Esophagus squamous epithelium (tissue), 5 donors: ENCODE measurements at places on chromosomes 6 and 20.

DNA sequence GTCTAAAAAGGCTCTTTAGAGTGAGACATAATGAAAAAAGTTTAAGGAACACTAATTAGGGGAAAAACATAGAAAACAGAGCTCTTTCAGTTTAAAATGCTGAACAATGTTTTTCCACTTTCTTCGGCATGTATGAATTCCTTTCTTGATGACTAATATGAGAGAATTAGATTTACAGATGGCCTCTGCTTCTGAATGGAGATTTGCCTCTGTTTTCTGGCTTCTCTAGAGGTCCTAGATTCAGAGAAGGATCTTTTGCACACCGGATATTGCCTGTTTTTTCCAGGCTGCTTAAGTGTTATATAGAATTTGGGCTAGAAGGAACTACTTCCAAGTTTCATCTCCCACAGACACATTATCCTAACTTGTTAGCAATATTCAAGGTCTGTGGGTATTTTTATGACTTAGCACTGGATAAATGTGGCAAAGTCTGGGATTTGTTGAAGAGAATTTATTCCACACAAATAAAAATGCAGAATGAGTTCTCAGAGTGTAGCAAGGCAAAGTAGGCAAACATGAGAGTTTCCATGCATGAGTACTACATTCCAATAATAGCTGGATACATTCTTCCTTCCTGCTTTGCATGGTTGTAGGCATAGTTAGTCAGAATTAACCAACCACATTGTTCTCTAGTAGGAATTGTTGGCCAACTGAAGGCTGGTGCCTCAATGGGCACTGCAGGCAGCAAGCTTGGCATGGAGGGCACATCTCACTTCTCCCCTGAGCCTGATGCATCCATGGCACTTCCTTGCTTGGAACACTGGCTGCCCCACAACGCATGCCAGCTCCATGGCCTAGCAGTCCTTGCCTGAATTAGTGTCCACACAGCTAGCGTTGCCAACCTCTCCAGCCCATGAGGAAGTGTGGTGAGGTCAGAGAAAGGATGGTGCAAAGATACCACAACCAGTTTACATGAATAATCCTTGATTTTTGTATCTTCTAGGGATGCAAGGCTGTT, 224.2 kb downstream of the CLIC5 start:
- DNase-seq: no peak

DNA sequence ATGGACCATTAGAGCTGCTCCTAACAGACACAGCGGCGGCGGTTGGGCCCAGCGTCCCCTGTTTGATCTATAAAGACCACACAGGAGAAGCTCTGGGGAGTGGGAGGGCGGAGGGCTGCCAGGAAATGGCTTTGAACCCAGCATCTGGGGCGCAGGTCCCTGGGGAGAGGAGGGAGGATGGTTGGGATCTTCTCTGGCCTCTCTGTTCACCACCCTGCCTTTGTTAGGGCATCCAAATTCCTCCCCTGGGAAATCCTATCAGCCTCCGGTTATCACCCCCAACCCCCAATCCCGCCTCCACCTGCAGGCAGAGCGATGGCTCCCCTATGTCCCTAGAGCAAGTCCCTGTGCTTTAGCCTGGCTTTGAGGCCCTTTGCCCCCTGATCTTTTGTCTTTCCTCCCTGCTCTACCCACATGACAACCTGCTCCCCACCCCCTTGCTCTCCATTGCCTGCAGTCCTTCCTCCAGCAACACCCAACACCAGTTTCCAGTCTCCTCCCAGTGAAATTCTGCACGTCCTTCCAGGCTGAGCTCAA, 7.1 kb downstream of the XKR7 start:
- DNase-seq: no peak

GRCh38 chr6:1461207-1461606, 71.8 kb downstream of the FOXF2 start:
- DNase-seq: no peak

GRCh38 chr20:53044296-53044695, 72.1 kb downstream of the TSHZ2 start:
- DNase-seq: no peak

GRCh38 chr20:59605601-59606364, 1.4 kb downstream of the PHACTR3 start:
- no peak for DNase-seq

- DNase-seq: no peak
Measured at GRCh38 chr20:58701431-58702160, 9.0 kb downstream of the NPEPL1 start.

GRCh38 chr20:48999890-49000870, 45.9 kb upstream of the CSE1L start:
- no peak for DNase-seq

DNA sequence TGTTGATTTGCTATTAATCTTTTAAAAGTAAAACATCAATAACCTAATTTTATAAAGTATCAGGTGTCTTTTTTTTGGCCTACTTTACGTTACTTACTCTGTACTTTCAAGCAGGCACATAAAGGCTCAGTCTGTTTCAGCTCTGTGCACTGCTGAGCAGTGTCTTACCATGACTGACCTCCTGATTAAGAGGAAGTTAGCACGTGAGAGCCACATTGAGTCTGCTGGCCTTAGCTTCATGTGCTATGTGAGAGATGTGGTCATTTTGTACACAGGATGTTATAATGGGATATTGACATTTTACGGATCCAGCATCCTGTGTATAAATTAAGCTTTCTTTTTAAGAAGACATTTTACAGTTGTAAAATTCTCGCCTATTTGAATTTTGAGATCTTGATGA, 31.9 kb downstream of the ARID1B start:
- DNase-seq: no peak

- no peak for DNase-seq
Measured at GRCh38 chr20:33789109-33789857, 21.9 kb upstream of the CHMP4B start.

DNA sequence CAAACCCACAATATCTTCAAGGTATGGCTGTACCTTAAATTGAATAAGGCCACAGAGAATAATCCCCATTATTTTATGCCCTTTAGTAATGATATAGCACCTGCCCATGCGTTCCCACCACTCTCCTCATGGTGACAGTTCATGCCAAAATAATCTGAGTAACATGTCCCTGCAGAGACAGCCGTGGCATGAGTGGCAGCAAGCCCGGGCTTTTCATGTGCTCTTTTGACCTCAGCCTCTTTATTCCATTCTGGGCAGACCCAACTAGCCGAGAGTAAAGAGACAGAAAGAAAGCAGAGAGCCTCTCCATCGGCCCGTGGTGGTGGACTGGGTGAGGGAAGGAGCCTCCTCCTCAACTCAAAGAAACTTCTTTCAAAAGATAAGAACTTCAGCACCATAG, 19.9 kb upstream of the POPDC3 start:
- no peak for DNase-seq

DNA sequence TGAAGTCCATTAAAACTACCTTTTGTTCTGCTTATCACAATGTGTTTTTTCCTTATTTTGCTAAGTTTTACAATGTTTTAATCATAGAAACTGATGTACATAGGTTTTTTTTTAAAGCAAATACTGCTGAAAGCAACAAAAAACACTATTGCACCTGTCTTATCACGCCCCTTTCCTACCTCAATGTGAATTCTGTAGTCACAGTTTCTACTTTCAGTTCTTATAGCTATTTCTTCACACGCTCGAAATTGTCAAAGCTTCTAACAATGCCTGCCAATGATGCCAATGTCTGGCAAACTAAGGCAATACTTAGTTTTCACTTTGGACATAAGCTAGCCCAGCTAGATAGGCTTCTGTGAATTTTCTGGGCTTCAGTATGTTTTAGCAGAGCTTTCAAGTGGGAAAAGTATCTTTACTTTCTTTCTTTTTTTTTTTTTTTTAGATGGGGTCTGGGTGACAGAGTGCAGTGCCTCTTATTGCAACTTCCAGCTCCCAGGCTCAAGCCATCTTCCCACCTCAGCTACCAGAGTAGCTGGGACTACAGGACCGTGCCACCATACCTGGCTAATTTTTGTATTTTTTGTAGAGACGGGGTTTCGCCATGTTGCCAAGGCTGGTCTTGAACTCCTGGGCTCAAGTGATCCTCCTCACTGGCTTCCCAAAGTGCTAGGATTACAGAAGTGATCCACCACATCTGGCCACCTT, 85.5 kb upstream of the HTR1B start:
- DNase-seq: no peak

DNA sequence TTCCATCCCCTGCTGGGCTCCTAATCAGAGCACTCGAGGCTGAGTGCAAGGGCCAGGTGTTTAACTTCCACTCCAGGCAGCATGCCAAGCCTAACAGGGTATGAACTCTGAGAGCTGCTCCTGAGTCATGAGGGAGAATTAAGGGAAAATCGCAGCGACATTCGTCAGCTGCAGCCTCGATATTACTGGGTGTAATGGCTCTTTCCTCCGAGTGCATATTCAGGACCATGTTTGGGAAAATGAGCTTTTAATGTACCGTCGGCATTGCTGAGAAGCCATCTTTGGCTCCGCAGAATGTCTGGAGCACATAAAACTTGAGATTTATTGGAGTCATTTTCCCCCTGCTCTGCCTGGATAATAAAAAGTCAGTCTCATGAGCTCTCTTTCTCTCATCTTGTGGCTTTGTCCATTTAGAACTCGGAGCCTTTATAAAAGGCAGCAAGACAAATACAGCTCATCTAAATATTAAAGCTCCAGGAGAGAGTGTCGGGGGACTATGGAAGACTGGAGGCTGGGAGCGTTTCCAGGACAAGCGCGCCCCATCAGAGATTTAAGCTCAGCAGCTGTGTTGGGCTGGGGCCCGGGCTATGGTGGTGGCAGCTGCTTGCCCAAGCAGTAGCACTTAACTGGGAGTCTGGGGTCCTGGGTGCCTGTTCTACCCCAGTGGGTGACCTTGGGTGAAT, 103.7 kb downstream of the TOX2 start:
- no peak for DNase-seq

DNA sequence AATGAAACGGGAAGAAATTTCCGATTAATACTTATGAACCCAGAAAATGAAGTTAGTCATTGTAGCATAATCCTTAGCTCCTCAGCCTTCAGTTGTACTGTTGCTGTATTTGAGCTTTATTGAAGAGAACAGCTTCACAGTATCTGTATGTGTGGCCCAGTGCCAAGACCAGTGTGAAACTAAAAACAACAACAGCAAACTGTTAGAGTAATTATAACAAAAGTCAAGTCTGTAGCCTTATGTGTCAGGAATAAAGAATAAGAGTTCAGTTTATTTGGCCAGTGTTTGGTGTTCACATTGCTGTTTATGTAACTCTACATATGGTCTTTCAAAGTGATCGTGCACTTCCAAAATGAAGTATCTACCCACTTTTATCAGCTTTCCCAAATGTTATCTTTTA, 70.9 kb downstream of the ARID1B start:
- DNase-seq: no peak
